ENCODE measurements at places on chromosomes 2 and 18. TPM values are rescaled to one million over a fixed set of nuclear protein-coding genes. Genes with fewer than 3 reads are reported as not detected.

DNA sequence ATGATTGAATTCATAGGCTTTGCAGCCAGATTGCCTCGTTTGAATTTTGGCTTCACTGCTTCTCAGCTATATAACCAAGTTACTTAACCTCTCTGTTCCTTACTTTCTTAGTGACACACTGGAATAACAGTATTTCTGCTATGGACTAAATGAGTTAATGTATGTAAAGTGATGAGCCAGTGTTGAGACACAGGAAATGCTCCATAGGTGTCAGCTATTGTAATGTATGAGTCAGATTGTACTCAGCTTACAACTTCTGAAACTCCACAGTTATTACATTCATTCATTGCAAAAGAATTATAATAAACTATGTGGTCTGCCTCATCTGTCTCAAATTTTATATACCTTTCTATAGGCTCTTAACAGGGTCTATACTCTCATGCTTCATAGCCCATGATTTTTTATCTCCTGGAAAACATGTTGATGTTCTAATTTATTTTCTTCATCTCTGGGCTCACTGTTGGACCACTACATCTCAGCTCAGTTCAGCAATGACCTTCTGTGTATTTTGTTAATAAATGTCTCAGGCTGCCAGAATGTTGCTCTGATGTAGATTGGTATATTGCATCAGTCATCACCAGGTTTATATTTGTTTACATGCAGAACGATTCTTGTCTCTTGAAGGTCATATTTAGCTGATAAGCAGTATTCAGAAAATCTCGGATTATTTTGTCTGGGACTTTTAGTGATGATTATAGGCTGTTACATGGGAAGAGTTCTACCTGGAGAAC is 76.2 kb downstream of the MAP3K20 start:
- no peak for DNase-seq

DNA sequence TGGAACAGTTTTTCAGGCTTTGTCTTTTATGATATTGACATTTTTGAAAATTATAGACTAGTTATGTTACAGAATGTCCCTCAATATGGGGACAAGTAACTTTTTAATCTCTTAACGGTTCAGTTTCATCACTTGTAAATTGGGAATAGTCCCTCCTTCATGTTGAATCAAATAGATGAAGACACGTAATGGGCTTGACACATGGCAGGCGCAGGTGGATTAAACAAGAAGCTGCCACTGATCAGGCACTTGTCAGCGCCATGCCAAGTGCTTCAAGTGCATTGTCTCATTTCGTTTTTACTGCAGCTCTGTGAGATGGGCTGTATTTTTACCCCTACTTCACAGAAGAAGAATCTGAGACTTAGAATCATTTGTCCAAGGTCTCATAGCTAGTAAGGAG is 9.5 kb upstream of the SMAD4 start:
- DNase-seq: no peak

NOSTRIN gene
- total RNA-seq: not detected

DNA sequence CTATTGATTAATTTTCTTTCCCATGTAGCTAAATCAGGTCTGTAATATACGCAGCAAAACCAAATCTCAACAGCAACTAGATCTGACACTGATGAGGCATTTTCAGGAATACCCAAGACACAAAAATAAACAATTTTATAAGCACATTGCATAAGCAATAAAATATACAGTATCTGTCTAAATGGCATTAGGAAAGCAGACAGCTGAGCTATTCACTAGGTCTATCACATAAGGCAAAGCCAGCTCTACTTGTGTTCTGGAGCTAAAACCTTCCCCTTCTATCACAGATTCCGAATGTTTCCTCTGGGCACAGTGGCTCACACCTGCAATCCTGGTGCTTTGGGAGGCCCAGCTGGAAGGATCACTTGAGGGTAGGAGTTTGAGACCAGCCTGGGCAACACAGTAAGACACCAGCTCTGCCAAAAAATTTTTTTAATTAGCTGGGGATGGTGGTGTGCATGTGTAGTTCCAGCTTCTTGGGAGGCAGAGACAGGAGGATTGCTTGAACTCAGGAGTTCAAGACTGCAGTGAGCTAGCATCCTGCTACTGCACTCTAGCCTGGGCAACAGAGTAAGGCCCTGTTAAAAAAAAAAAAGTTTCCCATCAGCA is 21.1 kb downstream of the PTPN2 start:
- DNase-seq: no peak

DNA sequence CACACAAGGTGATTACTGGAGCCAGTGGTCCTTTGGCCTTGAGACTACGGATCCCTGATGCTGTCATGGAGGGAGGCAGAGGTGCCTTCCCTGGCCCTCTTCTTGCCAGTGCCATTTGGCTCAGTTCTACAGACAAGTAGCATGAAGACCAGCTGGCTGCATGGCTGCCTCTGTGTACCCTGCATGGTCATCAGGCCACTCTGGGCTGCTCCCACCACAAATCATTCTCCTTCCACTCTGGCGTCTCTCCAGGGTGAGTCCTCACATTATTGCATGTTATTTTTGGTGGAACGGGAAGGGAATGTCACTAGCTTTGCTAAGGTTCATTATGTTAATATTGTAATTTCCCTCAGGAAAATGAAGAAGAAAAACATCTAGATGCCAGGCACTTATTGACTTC is 229.8 kb downstream of the VAPA start:
- DNase-seq: no peak

DNA sequence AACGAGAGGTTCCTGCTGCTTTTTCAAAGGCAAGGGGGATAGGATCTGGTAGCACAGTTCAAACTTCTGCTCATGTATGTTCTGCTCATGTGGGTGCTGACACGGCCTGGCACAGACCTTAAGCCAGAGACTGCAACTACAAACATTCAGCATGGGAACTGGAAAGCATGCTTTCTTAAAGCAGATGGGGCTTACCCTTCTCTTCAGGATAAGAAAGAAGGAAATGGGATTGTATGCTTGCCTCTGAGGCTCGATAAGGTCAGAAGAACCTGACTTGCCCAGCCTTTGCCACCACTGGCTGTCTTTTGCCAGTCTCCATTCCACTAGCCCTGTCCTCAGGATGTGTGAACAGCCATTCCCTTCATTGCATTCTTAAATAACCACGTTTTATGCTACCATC is 10.7 kb downstream of the DOCK10 start:
- no peak for DNase-seq

Data from activated T-cell treated with anti-CD3 and anti-CD28 coated beads, Interleukin-2, amount 50 U/mL, for 72 hours (primary cell).